ENCODE measurements at places on chromosomes 7 and 10.

GRCh38 chr10:132058793-132059759 lies 6.7 kb upstream of the JAKMIP3 start:
- DNase-seq, result no peak

DNA sequence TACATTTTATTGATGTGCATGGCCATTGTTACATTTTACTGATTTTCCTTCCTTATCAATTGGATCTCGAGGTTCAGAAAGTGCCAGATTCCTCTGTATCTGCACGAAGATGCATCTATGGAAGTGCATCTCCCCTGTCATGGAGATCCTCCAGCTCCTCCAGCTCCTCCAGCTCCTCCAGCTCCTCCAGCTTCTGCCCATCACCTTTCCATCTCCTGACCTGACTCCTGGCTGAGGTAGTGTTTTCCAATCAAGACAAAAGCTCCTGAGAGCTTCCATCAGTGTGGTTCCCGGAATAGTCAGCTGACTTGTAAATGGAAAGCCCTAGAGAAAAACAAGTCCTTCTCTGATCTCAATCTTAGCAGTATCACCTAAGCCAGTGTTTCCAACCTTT lies 90.8 kb upstream of the KLF6 start:
- no peak for DNase-seq

DNA sequence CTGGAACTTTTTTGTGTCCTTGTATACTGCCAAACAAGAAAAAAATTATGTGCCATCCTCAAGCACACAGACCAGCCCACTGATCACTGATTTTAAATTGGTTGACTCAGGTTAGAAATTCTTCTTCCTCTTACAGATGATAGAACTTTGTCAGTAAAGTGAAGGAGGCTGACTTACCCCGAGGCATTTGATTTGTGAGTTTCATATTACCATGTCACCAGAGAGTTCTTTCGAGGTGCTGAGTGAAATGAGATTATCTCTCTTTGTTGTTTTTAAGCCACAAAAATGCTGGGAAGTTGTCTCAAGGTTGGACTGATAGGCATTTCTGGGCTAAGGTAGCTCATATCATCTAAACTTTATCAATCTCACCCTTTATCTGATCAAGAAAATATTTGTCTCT lies 78.8 kb upstream of the FAM180A start:
- no peak for DNase-seq

DNA sequence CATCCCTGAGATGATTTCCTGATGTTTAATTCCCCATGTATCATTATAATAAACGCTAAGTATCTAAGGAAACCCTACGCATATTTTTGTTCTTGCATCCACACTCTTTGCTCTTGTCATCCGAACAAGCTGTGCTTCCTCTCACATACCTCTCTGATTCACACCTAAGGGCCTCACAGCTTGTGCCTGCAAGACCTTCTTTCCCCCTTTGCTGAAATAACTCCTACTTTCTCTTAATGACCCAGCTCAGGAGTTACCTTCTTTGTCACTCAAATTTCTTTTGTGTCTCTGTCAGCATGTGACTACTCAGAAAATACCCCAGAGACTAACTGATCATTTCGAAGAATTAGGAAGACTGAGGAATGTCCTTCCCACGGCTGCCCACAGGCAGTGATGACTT lies 209.3 kb upstream of the IMMP2L start:
- no peak for DNase-seq

DNA sequence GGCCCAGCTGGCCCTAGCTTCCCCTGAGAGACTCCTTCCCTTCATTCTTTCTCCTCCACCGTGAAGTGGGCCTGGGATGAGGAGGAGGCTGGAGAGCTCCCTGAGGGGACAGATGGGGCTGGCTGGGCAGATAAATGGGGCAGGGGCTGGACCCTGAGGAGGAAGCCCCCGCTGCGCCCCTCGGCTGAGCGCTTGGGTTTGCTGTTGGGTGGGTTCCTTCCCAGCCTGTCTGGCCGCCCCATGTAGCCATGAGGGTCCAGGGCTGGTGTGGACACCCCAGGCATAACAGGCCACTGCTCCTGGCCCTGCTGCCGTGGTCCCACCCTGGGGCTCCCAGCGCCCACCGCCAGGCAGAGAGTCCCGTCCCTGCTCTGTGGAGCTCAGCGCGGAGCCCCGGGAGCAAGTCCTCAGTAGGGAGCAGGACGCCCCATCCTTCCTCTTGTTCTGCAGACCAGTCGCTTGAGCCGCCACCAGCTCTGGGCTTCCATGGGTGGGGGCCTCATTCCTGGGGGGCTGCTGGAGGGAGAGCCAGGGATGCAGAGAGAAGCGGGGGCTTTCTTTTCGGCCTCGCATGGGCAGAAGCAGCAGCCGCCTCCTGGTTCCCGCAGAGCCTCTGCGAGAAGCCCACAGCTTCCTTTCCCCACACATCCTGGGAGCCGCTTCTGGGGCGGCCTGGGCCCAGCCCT lies 266.4 kb upstream of the TCERG1L start:
- DNase-seq, result no peak

GRCh38 chr7:36048902-36049240 lies 104.2 kb upstream of the EEPD1 start:
- DNase-seq, result no peak

GRCh38 chr10:61744469-61744868 lies 81.7 kb downstream of the CABCOCO1 start:
- no peak for DNase-seq

- DNase-seq, result no peak
These were observed 30.2 kb upstream of the GJD4 start for GRCh38 chr10:35574924-35575352.

- DNase-seq, result no peak
These were observed 18.8 kb downstream of the CROT start for GRCh38 chr7:87364246-87364645.
